G401 (cell line): ENCODE measurements at places on chromosomes 7 and 10.

DNA sequence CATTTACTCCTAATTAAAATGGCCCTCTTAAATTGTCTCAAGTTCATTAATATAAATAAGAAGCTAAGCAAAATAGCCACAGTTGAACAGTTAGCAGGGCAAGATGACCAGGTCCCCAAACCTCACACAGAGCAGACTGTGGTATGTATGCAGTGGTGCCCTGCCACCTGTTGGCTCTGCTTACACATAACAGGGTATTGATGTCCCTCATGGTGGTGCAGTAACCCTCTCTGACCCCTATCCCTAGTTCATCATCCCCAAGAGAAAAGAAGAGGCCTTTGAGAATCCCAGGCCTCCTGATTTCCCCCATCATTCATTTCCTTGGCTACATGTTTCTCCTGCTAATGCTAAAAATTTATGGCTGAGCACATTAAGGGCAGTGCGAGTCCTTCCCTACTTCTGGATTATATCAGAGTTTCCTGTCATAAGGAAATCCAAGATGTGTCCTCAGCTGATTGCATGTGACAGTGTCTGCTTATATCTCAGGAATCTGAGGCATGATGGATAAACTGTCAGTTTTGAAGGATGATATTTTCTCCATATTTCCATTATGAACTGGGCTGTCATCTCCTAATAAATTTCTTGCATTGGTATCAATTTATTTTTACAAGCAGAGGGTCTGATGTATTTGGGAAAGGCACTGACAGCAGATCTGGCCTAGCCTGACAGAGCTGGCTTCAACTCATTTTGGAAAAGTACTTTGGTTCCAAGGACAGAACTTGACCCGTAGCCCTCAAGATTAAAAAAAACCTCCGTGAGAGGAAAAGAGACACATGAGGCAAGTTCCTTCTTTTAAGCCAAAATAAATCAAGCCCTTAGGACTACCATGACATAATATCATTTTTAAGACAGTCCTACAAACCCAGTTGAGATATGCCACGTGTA, 880.6 kb downstream of the LRMDA start:
- no peak for DNase-seq

- DNase-seq: no peak
These were observed 47.4 kb downstream of the VPS50 start for GRCh38 chr7:93279541-93279940.

DNA sequence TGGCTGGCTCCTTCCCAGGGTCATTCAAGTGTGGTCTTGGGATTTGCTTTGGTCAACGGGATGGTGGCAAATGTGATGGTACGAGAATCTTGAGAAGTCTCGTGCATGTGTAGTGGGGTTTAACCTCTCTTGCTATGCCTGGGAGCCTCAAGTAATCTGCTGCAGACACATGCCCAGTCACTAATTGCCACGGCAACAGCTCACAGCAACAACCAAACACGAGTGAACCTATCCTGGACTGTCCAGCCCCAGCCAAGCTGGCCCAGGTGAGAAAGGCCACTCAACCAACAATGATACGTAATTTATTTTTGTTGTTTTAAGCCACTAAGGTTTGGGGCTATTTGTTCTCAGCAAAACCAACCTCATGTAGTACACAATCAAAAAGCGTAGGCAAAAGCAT, 38.1 kb upstream of the DDC start:
- no peak for DNase-seq

DNA sequence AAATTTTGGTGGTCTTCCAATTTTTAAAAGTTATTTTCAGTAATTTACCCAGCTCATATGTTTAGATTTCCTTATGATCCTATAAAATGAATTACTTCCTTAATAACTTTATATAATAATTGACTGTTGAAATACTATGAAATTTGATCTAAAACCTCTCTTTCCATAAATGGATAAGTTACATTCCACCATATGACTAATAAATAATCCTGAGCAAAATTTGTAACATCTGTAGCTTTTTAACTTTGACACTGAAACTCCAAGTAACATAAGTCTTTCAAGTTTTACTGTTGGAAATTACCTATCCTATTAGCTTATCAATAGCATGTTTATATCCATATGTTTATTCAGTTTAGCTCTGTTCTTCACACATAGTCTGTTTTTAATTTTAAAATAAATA, 85.3 kb downstream of the HECTD2 start:
- no peak for DNase-seq

- peak; percentile 41 for DNase-seq
These were observed 139.8 kb upstream of the AOAH start for GRCh38 chr7:36863901-36864701.

DNA sequence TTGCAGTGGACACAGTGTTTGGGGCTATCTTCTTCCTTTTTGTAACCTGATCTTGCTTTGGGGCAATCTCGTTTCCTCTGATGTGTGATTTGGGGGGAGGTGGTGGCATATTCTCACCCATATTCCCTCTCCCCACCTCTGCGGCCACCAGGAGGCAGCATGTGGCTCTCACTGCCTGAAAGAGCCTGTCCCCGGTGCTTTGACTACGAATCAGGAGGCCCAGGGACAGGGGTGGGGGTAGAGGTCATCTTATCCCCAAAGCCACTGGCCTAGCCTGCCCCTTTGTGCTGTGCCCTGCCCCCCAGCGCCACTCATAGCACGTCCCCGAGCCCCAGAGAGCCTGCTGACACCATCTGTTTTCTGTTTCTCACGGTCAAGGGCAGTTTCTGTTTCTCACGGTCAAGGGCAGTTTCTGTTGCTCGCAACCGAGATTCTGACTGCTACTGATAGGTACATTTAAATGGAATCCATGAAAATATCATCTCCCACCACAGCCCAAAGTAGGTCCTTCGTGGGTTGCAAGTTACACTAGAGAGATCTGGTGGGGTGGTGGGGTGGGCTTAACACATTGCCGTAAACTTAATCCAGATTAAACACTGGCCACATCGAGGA, 28.2 kb downstream of the PHYH start:
- DNase-seq: peak; percentile 23

GRCh38 chr7:5420881-5421713, 2.5 kb downstream of the TNRC18 start:
- DNase-seq: no peak

DNA sequence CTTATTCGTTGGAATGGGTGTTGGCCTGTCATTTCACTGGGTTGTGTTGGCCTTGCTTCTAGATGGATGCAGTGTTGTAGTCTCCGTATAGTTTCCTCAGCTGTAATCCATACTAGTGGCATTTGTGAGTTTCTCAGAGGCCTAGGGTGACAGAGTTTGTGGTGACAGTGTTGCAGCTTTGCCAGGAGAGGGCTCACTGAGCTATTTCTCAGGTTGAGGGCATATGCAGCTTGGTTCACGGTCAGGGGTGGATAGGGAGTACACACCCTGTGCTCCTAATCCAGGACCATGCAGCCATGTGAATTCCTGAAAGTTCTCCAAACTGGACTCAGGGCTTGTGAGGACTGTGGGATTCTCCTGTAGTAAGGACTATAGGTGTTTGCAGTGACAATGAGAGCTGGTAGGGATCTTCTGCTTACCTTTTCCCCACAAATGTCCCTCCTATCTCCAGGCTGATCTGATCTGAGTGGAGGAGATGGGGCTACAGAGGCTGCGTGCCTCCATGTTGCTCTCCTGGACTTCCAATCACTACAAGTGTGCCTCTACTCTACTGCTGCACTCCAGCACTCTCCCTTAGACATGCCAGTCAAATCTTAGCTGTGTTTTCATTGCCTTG, 229.0 kb downstream of the STK31 start:
- DNase-seq: peak; percentile 5

DNA sequence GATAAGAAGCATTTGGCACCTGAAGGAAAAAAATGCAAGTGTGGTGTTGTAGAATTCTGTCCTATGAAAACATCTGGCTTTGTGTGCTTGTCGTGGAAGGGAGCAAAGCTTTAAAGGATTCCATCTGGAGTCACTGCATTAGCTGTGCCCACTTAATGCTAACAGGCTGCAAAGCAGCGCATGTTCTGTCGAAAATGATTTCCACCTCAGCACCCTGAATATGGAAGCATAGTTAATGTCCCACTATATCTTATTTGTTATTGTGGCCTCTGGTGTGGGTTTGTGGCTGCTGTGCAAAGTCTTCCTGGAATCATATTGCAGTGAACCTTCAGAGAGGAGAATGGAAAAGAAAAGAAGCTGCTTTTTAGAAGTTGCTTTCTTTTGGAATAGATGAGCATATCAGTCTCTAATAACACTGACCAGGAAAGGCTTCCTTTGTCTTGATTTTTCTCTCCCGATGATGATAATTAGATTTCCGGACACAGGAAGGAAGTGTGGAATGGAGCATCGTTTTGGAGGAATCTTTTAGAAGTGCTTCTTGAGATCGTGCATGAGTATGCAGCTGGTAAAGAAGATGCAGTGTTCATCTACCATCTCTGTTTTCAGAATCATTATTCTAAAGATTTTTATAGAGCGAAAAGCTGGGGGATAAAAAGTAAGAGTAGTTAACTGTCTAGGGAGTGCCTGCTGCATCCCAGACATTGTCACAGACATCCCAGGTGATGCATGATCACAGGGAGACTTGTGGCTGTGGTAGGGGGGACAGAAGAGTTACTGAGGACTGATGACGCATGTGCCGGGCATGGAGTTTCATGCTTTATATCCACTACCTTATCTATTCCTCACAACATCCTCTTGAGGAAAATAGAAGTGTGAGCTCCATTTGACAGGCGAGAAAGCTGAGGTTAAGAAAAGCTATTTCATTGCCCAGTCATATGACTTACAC, 54.6 kb downstream of the TEX36 start:
- DNase-seq: no peak

GRCh38 chr10:26448292-26448691, 10.2 kb downstream of the APBB1IP start:
- DNase-seq: no peak

- DNase-seq: peak; percentile 63
These were observed 108.3 kb upstream of the DPP6 start for GRCh38 chr7:153943861-153944260.

DNA sequence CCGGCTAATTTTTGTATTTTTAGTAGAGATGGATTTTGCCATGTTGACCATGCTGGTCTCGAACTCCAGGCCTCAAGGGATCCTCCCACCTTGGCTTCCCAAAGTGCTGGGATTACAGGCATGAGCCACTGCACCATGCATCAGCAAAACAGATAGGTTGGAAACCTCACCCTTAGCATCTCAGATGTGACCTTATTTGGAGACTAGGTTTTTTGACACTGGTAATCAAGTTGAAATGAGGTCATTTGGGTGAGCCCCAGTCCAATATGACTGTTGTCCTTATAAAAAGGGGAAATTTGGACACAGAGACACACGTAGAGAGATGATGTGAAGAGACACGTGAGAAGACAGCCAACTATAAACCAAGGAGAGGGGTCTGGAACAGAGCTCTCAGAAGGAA, 42.5 kb upstream of the TPST1 start:
- no peak for DNase-seq

GRCh38 chr7:4261601-4261960, 420.5 kb upstream of the FOXK1 start:
- no peak for DNase-seq

- DNase-seq: peak; percentile 8
These were observed 38.6 kb upstream of the MET start for GRCh38 chr7:116633131-116633988.

- DNase-seq: no peak
These were observed 24.9 kb upstream of the STK17A start for GRCh38 chr7:43557831-43558495.

- no peak for DNase-seq
These were observed 174.4 kb downstream of the PRKCQ start for GRCh38 chr10:6405713-6406112.

DNA sequence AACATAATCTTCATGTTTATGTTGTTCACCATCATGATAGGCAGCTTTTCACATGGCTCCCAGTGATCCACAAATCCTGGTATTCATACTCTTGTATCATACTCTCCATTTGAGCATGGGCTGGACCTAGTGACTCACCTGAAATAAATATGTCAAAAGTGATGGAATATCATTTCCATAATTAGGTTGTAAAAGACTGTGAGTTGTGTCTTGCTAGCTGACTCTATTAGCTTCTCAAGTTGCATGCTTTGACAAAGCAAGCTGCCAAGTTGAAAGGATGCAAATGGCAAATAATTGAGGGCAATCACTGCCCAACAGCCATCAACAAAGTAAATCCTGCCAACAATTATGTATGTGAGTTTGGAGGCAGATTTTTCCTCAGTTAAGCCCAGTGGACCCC, 300.4 kb downstream of the AHR start:
- no peak for DNase-seq

DNA sequence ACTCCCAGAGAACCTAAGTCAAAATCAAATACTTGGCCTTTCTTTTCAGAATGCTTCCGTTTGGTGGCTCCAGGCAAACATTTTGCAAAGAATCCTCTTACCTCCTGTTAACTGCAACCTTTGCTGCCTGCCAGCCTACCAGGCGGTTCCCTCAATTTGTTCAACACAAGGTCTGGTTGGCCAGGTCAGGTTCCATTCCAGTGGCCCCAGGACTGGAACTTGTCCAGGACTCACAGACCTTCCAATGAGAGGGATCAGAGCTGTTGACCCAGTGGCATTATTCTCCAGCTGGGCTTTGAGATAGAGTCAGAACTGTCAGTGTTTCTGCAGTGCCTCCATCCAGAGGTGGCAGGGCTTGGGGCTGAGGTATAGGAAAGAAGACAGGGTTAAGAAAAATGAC, 137.0 kb downstream of the NEUROD6 start:
- no peak for DNase-seq

- no peak for DNase-seq
These were observed 106.5 kb upstream of the TMEM72 start for GRCh38 chr10:44804661-44805060.

GRCh38 chr7:139588632-139589031, 65.1 kb downstream of the CLEC2L start:
- DNase-seq: no peak

- DNase-seq: no peak
These were observed 202.6 kb upstream of the NRP1 start for GRCh38 chr10:33537066-33537465.

DNA sequence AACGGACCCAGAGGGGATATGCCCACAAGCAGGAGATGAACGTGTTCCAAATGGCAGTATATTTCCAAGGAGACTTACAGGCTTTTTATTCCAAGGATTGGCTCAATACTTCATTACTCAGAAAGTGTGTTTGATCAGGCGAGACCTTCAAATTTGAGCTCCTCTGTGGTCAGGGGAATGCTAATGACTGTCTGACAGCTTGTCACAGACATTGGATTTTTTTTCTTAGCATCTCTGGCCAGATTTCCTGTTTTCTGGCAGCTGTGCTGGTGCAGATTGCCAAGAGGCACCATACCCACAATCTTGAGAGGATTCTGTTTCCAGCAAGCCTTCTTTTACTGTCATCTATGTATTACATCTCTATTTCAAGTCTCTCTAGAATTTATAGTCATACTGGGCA, 93.8 kb downstream of the C1GALT1 start:
- DNase-seq: no peak

- DNase-seq: no peak
These were observed 384.9 kb downstream of the PLXNA4 start for GRCh38 chr7:132191418-132191817.
